Psoas muscle (tissue), 8 donors: ENCODE measurements at places on chromosomes 5 and 9. TPM values are rescaled to one million over a fixed set of nuclear protein-coding genes. Genes with fewer than 3 reads are reported as not detected.

Gene RANBP17
- total RNA-seq, result 1.4 TPM

Gene F2RL2
- not detected for total RNA-seq

Gene DMRT3
- total RNA-seq, result 0.44 TPM

Gene PCDHA13
- not detected for total RNA-seq

Gene SYK
- 2.0 TPM for total RNA-seq

Gene TXNDC8
- total RNA-seq, result not detected

Gene LOX
- 4.1 TPM for total RNA-seq

Gene TTC1
- 57.0 TPM for total RNA-seq

Gene PDLIM7
- 134 TPM for total RNA-seq

Gene IER5L
- 4.1 TPM for total RNA-seq

Gene SNCAIP
- 0.87 TPM for total RNA-seq

Gene HRCT1
- total RNA-seq, result 0.95 TPM

Gene SPINK1
- total RNA-seq, result not detected

Gene GABBR2
- 0.43 TPM for total RNA-seq

Gene IQGAP2
- 1.5 TPM for total RNA-seq

Gene GFPT2
- 6.8 TPM for total RNA-seq

Gene TAS2R1
- not detected for total RNA-seq

Gene SPATA31C1
- total RNA-seq, result not detected
